Esophagus squamous epithelium (tissue), 5 donors: ENCODE measurements at places on chromosomes 6 and 20. TPM values are rescaled to one million over a fixed set of nuclear protein-coding genes. Genes with fewer than 3 reads are reported as not detected.

HMGCLL1 gene
- total RNA-seq, result not detected

DNA sequence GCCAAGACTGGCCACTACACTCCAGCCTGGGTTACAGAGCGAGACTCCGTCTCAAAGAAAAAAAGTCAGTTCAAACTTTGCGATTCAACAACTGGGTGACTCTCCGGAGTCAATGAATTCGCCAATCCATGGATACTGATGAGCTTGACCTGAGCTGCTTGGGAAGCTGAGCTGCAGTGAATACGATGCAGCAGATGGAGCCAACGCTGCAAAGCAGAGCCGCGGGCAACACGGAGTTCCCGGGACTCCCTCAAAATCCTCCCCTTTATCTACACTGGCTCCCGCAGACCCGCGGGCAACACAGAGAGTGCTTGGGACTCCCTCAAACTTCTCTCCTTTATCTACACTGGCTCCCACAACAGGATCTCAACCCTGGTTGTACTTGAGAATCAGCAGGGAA lies 62.6 kb upstream of the SALL4 start:
- no peak for DNase-seq

GRCh38 chr6:86331265-86331840 lies 606.0 kb upstream of the HTR1E start:
- no peak for DNase-seq

- DNase-seq, result no peak
These were observed 61.6 kb upstream of the JAG1 start for GRCh38 chr20:10735195-10735949.

PRR18 gene
- total RNA-seq, result not detected

CSNK2B gene
- 180 TPM for total RNA-seq

MAS1 gene
- not detected for total RNA-seq

GRCh38 chr6:40743690-40744446 lies 156.7 kb upstream of the LRFN2 start:
- DNase-seq, result no peak

GRCh38 chr20:46832555-46832954 lies 62.1 kb upstream of the EYA2 start:
- no peak for DNase-seq

DNA sequence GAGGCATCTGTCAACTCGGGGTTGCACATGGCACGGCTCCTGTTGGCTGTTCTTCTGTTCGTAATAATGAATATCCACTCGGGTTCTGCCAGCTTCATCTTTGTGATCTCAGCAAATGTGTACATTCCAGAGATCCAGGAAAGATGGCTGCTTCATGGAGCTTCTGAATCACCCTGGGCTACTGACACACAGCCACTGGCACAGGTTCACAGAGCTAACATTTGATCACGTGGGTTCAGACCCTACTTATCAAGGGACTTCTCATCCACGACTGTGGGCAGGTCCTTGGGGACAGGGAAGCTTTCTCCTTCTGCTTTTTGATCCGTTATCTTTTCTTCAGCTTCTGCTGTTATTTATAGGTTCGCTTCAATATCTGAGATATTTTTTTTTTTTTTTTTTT lies 18.1 kb downstream of the PPP1R3G start:
- no peak for DNase-seq

DNA sequence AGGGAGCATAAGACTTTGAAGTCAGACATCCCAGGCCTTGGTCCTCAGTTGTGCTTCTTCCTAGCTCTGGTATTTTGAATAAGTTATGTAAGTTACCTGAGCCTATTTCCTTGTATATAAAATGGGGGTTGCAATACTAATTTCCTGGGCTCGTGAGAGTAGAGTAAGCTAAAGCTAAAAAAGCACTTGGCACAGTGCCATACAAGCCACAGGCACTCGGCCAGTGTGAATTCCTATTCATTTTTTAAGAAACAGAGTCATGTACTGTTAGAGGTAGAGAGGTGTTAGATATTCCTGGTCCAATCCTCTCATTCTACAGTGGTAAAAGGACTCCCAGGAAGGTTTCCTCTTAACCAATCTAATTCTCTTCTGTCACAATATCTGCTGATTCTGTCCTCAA lies 79.6 kb upstream of the EPB41L1 start:
- DNase-seq, result no peak

RGS17 gene
- 0.19 TPM for total RNA-seq

SIRPB1 gene
- total RNA-seq, result 0.49 TPM
